ENCODE measurements at places on chromosomes 7 and 10.

DNA sequence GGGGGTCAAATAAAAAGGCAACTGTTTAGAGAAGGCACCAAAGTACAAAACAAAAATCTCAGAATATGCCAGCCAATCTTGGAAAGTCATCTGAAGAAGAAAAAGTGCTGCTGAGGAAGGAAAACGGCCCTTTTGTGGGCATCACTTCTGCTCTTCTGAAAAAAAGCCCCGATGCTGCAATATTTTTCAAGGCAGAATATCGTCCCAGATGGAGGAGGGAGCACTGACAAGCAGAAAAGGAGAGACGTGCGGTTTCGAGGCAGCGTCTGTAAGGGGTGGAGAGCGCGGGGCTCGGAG is 959 bp upstream of the ATRNL1 start:
- no peak for DNase-seq

GRCh38 chr7:134856091-134856490 is 76.7 kb downstream of the CALD1 start:
- peak; percentile 93 for DNase-seq

GRCh38 chr10:78933828-78934531 is 134.8 kb upstream of the ZMIZ1 start:
- DNase-seq, result no peak

- peak; percentile 81 for DNase-seq
These were observed 29.4 kb upstream of the AMPH start for GRCh38 chr7:38660427-38661099.

GRCh38 chr10:89204621-89205185 is 2.4 kb downstream of the CH25H start:
- no peak for DNase-seq

DNA sequence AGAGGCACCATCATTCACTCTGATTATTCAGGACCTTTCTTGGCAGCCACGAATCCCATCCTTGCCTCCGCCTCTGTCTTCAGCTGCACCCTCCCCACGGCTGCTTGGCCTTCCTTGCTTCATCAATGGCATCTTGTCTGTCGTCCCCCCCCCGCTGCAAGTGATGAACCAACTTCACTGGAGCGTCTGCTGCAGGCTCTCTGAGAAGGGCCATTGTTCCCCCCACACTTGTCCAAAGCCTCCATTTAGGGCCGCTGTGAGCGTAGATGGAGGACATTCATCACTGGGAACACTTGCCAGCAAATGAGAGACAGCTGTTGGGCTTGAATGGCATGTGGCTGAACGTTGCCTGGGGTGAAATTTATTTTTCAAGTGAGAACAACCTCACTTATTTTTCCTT is 20.1 kb downstream of the AFAP1L2 start:
- DNase-seq, result no peak

Data from mesendoderm (in vitro differentiated cells).